ENCODE measurements at places on chromosomes 3 and 15.

GRCh38 chr3:133937061-133937686 lies 41.5 kb upstream of the RAB6B start:
- DNase-seq: no peak

GRCh38 chr3:55497250-55497649 lies 10.1 kb upstream of the WNT5A start:
- no peak for DNase-seq

DNA sequence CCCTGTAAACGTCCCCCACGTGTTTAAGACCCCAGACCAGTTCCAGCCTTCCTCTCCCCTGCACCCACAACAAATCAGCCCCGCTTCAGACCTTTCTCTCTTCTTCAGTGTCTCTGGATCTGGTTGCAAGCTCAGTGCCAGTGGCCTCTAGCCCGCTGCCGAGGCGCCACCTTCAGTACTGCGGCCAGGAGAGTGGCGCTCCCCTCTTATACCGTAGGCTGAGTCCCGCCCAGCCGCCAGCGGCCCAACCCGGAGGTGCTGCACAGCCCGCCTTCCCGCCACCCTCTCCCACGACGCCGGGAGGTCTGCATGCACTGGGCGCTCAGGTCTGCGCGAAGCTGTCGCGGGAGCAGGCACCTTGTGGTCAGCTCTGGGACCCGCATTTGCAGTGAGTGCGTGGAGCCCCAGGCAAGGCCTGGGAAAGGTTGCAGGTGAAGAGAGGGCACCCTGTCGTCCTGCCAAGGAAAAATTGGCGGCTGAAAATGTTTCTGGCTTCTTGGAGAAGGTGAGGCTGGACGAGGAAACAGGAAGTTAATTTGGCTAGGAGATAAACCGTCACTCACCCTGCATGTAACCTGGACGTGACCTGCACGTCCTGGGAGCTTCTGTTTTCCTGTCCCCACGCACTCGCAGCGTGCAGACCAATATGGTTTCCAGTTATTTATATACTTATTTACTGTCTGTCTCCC lies at the start of gene C2CD4B:
Gene C2CD4B (minus strand): TSS at position 182 of the 689 bp plus-strand sequence. CDS start 301 bp downstream, outside the sequence.
- peak; percentile 39 for DNase-seq

DNA sequence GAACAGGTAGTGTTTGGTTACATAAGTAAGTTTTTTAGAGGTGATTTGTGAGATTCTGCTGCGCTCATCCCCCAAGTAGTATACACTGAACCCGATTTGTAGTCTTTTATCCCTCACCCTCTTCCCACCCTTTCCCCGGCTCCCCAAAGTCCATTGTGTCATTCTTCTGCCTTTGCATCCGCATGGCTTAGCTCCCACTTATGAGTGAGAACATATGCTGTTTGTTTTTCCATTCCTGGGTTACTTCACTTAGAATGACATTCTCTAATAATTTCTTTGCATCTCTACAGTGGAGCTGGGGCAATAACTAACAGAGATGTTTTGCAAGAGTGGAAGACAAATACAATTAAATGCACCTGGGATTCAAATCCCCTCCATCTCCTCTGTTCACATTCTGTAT lies 93.2 kb downstream of the TP63 start:
- DNase-seq: no peak

DNA sequence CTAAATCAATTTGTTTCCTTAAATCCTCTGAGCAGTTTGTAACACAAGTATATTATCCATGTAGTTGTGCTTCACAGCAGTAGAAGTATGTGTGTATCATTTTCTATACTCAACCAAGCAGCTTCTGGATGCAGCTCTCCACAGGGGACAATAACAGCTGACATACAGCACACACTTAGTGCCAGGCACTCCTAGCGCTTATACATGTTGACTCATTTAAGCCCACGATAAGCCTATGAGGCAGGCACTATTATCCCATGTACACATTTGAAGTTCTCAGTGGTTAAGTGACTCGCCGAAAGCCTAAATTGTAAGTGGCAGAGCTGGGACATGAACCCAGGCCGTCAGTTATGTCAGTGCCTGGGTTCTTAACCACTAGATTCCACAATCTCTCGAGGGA lies 20.3 kb upstream of the LPP start:
- DNase-seq: no peak

Data from activated CD4-positive, alpha-beta T cell treated with anti-CD3 and anti-CD28 coated beads, Interleukin-10, Interleukin-2, amounts not matched to agents 100 ng/mL and 50 ng/mL, durations not matched to agents 16 hours and 8 hours (primary cell).